BJ (cell line): ENCODE measurements at places on chromosomes 7 and 10. TPM values are rescaled to one million over a fixed set of nuclear protein-coding genes. Genes with fewer than 3 reads are reported as not detected.
A peak's percentile ranks its signal among the peaks of the same experiment; 100 is the strongest.

DNA sequence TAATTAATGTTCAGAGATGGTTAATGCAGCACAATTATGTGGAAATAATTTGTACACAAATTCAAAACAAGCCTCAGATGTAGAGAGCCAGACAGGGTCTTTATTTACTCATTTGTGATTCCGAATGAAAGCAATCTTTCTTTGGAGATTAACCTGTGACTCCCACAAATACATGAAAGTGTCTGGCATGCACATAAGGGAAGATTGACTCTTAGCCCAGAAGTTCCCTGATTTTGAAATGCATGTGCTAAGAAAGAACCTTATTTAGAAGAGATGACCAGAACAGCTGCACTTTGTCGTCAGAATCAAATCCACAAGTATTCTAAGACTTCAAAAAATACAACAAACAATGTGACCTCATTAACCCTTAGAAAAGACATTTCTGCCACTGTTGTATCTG, 45.1 kb downstream of the RNLS start:
- DNase-seq, result peak; percentile 66

DNA sequence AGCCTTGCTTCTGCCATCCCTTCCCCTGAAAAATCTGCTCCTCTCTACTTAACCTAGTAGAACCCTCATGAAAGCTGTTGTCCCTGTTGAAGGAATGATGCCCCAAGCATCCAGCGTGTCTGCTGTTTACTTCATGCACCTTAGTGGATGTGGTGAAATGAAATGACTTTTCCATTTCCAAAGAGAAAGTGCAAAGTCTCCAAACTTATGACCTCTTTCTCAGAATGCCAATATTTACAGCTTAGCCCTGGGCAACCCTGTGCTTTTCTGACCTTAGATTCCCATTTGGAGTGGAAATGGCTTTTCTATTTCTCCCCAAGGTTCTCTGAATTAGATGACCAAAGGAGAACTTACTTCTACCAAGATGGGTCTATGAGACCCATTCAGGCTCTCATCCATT, 256.9 kb downstream of the KCNMA1 start:
- DNase-seq, result no peak

GRCh38 chr7:7564323-7564780, 2.3 kb upstream of the MIOS start:
- DNase-seq, result peak; percentile 75

DNA sequence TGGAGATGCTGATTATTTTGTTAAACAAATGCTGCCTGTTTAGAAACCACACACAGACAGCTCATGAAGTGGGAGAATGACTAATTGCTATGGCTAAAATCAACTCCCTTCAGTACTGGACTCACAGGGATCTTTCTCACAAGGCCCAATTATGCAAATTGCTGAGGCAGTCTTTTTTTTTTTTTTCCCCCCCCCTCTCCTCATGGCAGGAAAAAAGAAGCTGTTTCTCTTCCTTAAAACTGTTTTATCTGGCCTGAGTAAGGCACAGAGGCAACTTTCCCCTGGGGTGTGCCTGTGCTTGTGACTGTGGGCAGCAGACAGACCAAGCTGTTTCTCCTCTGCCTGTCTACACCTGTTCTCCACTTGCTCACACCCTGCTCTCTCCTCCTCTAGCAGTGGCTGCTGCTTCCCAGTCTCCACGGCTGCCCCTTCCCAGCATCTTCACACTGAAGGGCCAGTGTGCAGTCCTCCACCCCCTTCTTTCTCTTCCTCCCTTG, 65.4 kb upstream of the STEAP1B start:
- no peak for DNase-seq

GRCh38 chr10:22655312-22655981, 58.9 kb downstream of the PIP4K2A start:
- peak; percentile 57 for DNase-seq

- no peak for DNase-seq
Observed at GRCh38 chr7:36710186-36710791, 14.0 kb downstream of the AOAH start.

GRCh38 chr7:150317748-150318444, 5.3 kb upstream of the LRRC61 start:
- peak; percentile 25 for DNase-seq

DNA sequence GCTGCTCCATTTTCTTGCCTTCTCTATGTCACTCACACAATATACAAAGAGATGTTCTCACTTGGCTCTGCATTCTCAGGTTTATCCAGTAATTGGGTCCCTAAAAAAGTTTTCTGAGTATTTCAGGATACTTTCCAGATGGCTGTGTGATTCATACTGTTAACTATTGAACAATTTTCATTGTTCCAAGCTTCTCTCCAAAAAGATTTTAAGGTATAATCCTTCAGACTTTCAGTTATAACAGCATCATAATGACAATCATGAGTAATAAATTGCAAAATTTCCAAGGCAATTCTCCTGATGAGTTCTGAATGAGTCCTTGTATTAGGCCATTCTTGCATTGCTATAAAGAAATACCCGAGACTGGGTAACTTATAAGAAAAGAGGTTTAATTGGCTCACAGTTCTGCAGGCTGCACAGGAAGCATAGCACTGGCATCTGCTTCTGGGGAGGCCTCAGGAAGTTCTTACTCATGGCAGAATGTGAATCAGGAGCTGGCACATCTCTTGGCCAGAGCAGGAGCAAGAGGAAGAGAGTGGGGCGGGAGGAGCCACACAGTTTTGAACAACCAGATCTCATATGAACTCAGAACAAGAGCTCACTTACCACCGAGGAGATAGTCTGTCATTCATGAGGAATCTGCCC, 148.1 kb downstream of the SLC16A9 start:
- no peak for DNase-seq

DNA sequence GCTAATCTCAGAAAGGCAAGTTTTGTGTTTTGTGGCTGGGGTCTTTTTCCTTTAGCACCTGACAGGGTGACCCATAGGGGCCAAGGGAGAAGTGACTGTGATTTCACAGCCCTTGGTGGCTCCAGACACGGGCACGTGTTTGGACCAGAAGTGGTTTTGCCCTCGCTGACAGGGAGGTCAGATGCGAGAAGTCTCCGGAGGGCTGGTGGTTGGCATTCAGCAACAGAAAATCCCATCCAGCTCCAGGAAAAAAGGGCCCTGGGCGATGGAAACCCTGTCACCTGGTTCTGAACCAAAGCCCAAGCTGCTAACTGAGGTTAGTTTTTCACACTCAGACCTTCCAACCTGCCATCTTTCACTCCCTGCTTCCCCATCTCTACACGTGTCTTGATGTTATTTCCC, 272.9 kb downstream of the TRIL start:
- no peak for DNase-seq

- DNase-seq, result no peak
Observed at GRCh38 chr7:77247206-77247850, 47.7 kb upstream of the FGL2 start.

GRCh38 chr10:1809139-1809741, 71.9 kb upstream of the ADARB2 start:
- DNase-seq, result no peak

- no peak for DNase-seq
Observed at GRCh38 chr7:28626624-28627262, 214.4 kb downstream of the CREB5 start.

GRCh38 chr7:129882531-129882930, 70.2 kb downstream of the UBE2H start:
- no peak for DNase-seq

DNA sequence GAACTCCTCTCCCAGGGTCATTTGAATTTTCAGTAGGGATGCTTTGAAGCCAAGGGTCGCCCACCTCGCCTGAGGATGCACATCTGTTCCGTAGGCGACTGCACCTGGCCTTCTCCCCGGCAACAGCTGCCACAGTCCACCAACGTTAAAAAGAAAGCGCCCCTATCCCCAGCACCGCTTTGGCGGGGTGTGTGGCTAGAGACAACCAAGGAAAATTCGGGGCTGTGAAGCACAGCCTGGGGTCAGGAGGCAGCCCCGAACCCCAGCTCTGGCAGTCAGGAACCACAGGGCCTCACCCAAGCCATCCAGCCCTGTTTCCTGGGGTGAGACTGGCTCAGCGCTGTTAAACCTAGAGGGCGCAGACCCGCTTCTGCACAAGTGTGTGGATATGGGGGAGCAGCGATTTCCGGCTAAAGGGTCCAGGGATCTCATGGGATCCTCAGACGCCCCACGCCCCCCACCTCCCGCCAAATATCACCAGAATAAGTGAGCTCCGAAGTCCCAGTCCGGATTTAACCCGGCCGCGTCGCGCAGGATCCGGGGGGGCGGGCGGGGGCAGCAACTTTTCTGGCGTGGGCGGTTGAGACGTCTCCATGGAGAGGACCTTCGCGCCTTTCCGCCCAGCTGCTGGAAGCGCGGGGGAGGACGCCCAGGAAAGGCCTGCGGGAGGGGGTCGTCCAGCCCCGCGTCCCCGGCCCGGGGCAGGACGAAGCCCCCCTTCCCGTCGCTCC, 822 bp downstream of the ZC3HAV1L start:
- no peak for DNase-seq

DNA sequence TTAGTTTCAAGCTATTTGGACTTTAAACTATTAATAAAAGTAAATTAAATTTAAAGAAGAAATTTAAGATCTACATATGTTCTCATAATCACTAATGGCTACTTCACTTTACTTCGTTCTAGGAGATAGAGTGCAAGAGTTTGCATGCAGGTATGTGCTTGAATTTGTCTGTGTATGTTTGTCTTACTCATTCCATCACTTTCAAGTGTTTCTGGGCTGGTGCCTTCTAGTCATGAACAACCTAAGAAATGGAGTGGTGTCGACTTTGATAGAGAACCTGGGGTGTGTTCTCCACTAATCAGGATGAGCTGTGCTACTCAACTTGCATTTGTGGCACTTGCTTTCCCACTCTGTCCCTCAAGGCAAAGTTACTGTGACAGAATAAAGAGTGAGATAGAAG, 169.9 kb downstream of the KCND2 start:
- no peak for DNase-seq

- no peak for DNase-seq
Observed at GRCh38 chr7:116162254-116162653, 48.1 kb upstream of the TES start.

DNA sequence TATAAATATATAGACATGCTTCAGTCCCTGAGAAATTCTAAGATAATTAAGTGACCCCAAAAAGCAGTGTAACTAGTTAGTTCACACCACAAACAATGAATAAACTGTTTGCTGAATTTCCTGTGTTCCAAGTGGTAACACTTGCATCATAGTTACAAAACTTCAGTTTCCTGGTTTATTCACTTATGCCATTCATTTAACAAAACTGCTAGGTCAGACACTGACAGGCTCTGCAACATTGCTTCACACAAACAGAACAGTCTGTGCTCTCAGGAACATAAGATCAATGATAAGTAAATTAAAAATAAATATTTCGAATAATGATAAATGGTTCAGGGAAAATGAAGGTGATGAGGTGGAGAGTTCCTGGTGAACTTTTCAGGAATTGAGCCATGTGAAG, 133.3 kb upstream of the NAMPT start:
- DNase-seq, result no peak

DNA sequence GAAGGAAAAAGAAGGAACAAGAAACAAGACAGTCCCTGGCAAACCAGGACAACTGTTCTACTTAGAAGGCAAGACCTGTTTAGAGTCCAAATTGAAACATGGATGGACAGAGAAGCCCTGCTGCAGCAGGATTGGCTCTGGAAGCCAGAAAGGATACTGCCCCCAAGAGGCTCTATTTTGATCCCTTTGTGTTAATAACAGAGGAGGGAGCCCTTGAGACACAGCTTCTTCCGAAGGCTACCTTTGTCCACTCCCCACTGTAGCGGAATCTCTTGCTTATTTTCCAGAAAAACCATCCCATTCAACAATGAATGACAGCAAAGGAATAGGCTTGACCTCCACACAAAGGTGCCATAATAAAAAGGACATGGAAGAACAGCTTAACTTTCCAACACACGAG, 120.3 kb upstream of the FOXK1 start:
- DNase-seq, result no peak

DNA sequence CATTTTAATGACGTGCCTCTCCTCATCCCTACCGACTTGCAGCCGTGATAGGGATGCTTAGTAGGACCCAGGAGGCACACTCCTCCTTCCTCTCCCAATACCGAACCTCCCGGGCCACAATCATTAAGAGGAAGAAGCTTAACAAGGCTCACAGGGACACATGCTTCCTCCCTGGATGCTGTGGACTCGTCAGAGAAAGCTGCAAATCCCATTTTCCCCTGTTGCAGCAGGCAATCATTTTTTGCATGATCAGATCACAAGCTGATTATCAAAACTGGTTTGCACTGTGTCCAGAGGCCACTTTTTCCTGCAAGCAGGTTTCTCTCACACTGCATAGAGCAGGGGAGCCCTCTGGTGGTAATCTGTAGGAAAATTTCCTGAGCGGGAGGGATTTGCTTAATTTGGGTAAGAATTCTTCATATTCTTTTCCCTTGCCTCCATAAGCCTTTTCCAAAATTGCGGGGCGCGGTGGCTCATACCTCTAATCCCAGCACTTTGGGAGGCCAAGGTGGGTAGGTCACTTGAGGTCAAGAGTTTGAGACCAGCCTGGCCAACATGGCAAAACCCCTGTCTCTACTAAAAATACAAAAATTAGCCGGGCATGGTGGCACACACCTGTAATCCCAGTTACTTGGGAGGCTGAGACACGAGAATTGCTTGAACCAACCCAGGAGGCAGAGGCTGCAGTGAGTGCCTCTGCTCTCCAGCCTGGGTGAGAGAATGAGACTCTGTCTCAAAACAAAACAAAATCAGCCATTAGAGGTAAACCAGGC, 16.1 kb upstream of the LAMB4 start:
- DNase-seq, result peak; percentile 35

DNA sequence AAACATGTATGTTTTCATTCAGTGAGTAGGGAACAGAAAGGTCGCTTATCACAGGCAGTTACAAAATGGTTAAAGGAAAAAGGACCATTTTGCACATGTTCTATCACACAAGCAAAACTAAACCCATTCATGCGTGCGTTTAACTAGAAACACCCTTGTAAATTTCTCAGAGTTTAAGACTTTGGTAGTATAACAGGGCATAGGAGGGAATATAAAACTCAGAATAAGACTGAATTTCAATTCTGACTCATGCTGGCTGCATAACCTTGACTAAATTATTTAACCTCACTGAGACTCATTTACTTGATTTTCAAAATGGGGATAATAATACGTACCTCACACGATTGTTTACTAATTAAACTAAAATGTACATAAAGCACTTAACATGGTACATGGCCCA, 243.8 kb upstream of the PTN start:
- DNase-seq, result no peak

GRCh38 chr7:41581041-41581440, 121.8 kb downstream of the INHBA start:
- no peak for DNase-seq

The SLIT1 gene
- polyA plus RNA-seq, result 0.01 and 0.02 TPM in 2 replicates

The TCERG1L gene
- polyA plus RNA-seq, result not detected in 2 replicates

The POLR2J2 gene
- 3.9 and 4.5 TPM in 2 replicates for polyA plus RNA-seq

The ZNF37A gene
- 6.2 and 8.2 TPM in 2 replicates for polyA plus RNA-seq

The RBP4 gene
- polyA plus RNA-seq, result 0.22 and 0.26 TPM in 2 replicates

The ARHGAP19 gene
- polyA plus RNA-seq, result 2.4 and 4.9 TPM in 2 replicates

The OPN4 gene
- polyA plus RNA-seq, result not detected in 2 replicates

The AZGP1 gene
- polyA plus RNA-seq, result not detected in 2 replicates

The SFTPA1 gene
- polyA plus RNA-seq, result not detected in 2 replicates

The ADRA2A gene
- 0.18 and 0.25 TPM in 2 replicates for polyA plus RNA-seq

The GPR15LG gene
- not detected in 2 replicates for polyA plus RNA-seq

The ADAP1 gene
- 3.2 and 5.1 TPM in 2 replicates for polyA plus RNA-seq

The KCND2 gene
- polyA plus RNA-seq, result not detected in 2 replicates

The CPA4 gene
- 52.5 and 54.9 TPM in 2 replicates for polyA plus RNA-seq

The FXYD4 gene
- polyA plus RNA-seq, result not detected in 2 replicates
